ENCODE measurements at places on chromosomes 11 and 22.
A peak's percentile ranks its signal among the peaks of the same experiment; 100 is the strongest.

GRCh38 chr11:88013508-88014065, 161.7 kb downstream of the RAB38 start:
- DNase-seq = no peak

GRCh38 chr11:69878927-69879728, 59.9 kb upstream of the FGF3 start:
- DNase-seq = no peak

DNA sequence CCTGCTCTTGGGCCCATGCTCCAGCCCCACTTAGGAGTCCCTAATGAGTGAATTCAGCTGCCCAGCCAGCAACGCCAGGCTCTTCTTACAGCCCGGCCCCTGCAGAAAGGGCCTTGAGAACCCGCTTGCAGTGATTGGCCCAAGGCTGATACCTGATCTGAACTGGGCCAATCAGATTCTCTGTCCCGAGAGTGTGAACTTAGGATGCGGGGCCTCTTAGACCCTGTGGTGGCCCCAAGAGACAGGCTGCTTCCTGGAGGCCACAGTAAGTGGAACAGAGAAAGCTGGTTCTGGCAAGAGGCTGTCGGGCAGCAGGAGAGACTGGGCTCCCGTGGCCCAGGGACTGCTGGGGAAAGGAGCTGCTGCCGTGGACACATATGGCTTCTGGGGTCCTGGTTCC, 11.5 kb downstream of the VSTM5 start:
- no peak for DNase-seq

- no peak for DNase-seq
These were observed 56.3 kb upstream of the ADSL start for GRCh38 chr22:40289991-40290459.

- DNase-seq = no peak
These were observed 68.9 kb downstream of the CSTPP1 start for GRCh38 chr11:47005441-47005840.

GRCh38 chr11:70661761-70662501, 263.6 kb downstream of the CTTN start:
- DNase-seq = peak; percentile 39

- DNase-seq = peak; percentile 75
These were observed 17.5 kb downstream of the ATG16L2 start for GRCh38 chr11:72831521-72832300.

GRCh38 chr11:130188047-130188446, 28.5 kb downstream of the ST14 start:
- DNase-seq = no peak

- peak; percentile 91 for DNase-seq
These were observed at the start of gene IFTAP for GRCh38 chr11:36594316-36594989. IFTAP (plus strand) TSS chr11:36594502; CDS start chr11:36610104, 15,602 bp downstream.

GRCh38 chr11:31687861-31688260, 123.3 kb downstream of the PAX6 start:
- DNase-seq = no peak

DNA sequence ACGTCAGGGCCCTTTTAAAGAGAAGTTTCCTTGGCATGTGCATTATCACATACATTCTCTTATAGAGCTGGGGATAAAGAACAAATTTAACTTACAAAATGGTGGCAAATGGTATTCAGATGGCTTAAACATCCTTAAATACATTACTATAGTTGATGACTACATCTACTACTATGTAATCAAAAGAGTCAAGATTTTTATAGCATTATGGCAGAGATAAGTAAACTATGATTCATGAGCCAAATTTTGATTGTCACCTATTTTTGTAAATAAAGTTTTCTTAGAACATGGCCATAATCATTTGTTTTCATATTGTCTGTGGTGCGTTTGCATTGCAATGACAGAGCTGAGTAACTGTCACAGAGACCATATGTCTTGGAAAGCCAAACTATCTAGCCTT, 1188.6 kb upstream of the TENM4 start:
- no peak for DNase-seq

GRCh38 chr11:13376838-13377237, 86.2 kb downstream of the BTBD10 start:
- no peak for DNase-seq

GRCh38 chr11:35304386-35304775, 115.0 kb downstream of the SLC1A2 start:
- no peak for DNase-seq

- DNase-seq = no peak
These were observed 8.6 kb downstream of the AIP start for GRCh38 chr11:67491276-67492068.

DNA sequence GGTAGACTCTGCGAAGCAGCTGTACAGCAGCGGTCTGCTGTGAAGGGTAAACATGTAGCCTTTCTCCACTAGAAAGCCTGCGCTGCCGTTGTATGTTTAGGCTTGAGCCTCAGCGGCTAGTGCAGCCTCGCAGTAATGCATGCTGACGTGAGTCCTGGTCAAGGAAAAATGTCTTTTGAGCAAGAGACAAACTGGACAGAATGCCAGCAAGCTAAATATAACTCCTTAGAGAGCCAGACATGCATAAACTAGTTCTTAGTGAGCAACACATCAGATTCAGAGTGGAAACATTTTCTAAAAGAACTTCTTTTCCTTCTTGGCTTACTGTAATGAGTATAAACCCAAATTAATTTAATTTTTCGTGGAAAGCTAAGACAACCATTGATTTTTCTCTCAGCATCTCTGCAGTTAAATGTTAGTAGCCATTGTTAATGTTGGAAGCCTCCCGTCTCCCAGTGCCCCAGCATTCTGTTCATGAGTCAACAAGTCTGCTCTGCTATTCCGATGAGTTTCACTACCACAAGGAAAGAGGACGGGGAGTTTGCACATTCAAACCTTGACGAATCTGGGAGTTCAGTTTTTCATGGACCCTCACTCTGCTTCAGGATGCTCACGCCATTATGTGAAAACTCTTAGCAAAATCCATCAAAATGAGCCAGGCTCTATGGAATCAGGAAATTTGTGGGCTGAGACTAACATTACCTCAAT, 51.4 kb downstream of the JAM3 start:
- DNase-seq = no peak

DNA sequence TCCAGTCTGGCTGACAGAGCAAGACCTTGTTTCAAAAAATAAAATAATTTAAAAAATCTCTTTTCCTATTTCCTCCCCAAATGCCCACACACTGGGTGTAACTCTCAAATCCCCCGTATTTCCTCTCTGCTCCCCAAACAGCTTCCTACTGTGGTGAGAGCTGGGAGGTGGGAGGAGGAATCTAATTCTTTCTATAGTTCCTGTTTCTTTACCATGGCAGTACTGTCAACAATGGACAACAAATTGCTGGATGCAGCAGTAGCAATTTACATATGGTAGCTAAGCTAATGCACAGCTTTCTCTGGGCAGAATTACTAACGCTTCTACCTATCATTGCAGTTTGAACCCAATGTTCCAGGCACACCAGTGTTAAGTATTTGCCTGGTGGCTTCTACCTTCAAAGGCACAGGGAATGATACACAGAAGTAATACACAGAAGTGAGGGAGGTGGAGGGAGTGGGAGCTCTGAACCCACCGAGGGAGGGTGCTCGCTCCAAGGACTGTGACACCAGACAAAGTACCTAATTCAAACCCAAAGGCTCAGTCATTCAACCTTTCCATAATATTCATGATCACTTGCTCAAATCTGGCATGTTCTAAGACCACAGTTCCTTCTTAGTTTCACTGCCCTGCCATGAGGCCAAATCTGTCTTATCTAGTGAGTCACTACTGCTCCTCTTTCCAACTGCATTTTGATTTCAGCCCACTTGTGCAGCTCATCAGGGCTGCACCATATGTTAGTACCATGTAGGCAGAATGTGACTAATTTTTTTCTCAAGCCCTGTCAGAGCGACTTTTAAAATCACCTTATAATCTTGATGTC, 37.9 kb downstream of the CELF1 start:
- DNase-seq = no peak

GRCh38 chr22:35126993-35127392, 61.0 kb downstream of the ISX start:
- no peak for DNase-seq

- no peak for DNase-seq
These were observed 53.0 kb downstream of the PARVA start for GRCh38 chr11:12430351-12430750.

DNA sequence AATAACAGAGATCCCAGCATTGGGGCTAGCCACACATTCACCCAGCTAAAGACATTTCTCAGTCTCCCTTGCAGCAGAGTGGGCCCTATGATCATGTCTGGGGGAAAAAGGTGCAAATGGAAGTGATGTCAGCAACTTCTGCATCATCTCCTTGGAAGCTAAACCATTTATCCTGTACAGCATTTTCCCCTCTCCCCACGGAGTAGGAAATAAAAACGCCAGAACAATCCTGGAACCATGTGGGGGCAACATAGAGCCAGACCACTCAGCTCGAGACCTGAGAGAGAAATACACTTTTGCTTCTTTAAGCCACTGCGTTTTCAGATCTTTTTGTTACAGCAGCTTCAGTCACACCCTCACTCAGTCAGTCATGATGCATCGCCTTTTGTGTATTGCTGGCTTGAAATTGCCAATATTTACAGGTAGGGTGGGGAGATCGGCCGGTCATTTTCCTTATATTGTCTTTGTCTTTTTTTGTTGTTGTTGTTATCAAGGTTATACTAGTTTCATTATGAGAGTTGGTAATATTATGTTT, 9.1 kb upstream of the RAC2 start:
- DNase-seq = no peak
